ENCODE measurements at places on chromosomes 16 and 17.

- DNase-seq = no peak
These were observed 221.8 kb downstream of the MAP2K4 start for GRCh38 chr17:12242345-12242954.

DNA sequence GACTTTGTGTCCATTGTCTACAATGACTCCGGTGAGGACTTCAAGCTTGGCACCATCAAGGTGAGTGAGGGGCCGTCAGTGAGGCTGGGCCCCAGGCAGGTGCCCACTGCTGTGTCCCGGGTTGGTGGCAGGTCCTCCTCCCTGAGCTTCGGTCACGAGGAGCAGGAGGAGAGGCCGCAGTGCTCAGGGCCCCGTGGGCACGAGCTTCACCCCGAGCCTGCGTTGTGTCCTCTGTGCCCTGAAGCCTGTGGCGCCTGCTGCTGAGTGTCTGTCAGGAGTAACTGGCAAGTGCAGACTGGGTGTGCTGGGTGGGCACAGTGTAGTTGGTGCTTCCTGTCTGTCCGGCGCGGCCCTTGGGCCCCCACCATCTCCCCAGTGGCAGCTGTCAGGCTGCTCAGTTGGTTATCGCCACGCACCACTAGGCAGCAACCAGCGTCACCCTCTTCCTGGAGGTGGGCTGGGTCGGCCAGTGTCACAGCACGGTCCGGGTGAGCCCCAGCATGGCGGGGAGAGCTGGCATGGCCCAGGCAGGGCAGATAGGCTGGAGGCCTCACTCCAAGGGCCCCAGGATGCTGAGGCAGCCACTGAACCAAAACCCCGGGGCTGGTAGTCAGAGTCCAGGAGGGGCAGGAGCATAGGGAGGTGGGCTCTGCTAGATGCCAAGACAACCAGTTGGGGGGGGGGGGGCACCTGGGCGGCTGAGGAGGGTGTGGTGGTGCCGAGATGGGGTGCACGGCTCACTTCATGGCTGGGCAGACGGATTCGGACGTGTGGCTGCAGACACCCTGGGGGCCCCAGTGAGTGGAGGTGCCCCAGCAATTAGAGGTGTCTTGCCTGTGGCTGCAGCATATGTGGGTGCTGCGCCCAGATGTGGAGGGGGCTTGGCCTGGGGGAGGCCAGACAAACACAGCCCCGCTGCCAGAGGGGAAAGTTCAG is 39.3 kb downstream of the TSC2 start:
- no peak for DNase-seq

- DNase-seq = no peak
These were observed 116.3 kb upstream of the TOM1L1 start for GRCh38 chr17:54784305-54784704.

DNA sequence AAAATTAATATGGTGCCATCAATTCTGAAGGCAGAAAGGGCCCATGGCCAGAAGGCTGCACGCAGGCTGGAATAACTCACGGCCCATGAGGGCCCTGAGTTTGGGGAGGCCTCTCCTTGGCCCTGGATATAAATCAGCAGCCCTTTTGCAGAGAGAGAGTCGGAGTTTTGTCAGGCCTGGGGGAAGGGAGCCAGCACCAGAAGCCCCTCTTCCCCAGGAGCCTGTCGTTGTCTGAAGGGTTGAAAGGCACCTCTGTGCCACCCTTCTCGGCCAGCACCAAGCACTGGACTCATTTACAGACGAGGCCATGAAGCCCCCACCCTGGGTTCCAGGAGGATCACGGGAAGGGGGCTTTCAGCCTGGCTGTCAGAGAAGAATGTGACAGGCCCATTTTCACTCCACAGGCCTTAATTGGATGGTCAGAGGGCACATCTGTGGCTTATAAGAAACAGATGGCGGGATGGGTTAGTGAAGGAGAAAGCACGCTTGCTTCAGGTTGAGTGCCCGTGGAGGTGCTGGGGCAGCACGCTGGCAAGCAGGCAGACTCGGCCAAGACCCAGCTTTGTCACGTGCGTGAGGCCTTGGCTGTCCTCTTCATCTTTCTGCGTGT is 140.6 kb downstream of the CLEC16A start:
- DNase-seq = no peak

DNA sequence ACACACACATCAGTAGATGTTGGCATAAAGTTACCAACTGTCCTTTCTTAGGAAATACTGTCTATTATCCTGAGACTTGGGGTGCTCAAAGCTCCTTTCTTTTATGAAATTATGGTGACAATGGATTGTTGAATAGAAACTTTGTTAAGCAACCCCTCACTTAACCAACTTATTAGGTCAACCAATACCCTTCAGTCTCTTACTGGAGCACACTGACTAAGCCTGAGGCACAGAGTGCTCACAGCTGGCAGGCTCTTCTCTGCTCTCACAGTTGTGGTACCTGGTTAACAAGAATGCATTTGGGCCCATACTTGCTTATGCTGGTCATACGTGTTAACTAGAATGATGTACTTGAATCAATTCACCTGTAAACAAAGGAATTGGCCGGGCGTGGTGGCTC is 24.8 kb downstream of the CD300LF start:
- no peak for DNase-seq

- DNase-seq = no peak
These were observed 26.2 kb upstream of the OSGIN1 start for GRCh38 chr16:83926726-83927397.

- no peak for DNase-seq
These were observed 4.1 kb downstream of the ERAL1 start for GRCh38 chr17:28858801-28859355.

DNA sequence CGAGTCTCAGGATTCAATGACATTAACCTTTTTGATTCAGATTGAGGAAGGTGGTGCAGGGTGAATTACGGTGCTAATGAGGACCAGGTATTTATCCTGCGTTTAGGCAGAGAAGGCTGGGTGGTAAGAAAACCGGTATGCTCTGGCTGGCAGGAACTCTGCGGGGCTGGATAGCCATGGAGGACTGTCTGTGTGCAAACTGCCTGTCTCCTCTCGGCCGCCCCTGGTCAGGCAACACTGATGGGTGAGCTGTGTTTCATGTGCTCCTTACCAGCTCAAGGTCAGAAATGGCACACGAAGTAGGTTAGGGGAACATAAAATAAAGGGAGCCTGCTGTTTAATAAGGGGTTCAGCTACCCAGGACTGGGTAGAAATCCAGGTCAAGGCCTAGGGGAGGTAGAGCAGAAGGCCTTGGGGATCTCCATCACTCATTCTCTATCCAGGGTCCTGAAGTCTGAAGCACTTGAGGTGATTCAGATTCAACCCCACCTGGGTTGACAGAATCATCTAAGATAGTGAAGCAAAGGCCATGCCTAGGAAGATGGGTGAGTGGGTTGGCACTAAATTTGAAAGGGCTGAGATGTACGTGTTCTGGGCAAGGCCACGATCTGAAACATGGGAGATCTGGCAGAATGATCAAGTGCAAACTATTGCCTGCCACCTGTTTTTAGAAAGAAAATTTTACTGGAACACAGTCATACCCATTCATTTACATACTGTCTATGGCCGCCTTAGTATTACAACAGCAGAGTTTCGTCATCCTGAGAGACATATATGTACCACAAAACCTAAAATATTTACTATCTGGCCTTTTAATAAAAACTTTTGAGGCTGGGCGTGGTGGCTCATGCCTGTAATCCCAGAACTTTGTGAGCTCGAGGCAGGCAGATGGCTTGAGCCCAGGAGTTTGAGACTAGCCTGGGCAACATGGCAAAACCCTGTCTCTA is 292.5 kb downstream of the XYLT1 start:
- DNase-seq = no peak

GRCh38 chr16:84531671-84532111 is 27.2 kb upstream of the MEAK7 start:
- DNase-seq = no peak

- no peak for DNase-seq
These were observed at the start of gene GJC1 for GRCh38 chr17:44829523-44830358. Gene GJC1, minus strand, starts transcription at chr17:44830287. Its CDS starts 24,470 bp downstream, at chr17:44805817.

DNA sequence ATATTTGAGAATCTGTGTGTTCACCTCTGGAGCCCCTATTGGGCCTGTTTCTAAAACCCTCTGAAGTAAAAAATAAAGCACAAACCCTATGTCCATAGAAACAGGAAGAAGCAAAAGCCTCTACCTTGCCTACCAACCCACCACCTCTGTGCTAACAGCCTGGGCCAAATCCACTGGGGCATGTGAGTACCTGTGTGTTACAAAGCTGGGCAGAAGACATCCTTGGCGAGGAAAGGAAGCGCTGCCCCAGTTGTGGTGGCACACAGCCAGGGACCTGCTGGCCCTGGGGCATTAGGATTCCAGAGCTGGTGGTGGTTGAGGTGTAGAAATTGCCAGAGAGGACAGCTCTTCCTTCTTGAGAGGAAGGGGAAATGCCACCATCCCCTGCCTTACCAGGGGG is 30.0 kb downstream of the MYO18A start:
- no peak for DNase-seq

- no peak for DNase-seq
These were observed 1.1 kb upstream of the ZNF263 start for GRCh38 chr16:3282103-3282729.

- DNase-seq = no peak
These were observed 231.4 kb upstream of the RPL38 start for GRCh38 chr17:73972056-73972455.

DNA sequence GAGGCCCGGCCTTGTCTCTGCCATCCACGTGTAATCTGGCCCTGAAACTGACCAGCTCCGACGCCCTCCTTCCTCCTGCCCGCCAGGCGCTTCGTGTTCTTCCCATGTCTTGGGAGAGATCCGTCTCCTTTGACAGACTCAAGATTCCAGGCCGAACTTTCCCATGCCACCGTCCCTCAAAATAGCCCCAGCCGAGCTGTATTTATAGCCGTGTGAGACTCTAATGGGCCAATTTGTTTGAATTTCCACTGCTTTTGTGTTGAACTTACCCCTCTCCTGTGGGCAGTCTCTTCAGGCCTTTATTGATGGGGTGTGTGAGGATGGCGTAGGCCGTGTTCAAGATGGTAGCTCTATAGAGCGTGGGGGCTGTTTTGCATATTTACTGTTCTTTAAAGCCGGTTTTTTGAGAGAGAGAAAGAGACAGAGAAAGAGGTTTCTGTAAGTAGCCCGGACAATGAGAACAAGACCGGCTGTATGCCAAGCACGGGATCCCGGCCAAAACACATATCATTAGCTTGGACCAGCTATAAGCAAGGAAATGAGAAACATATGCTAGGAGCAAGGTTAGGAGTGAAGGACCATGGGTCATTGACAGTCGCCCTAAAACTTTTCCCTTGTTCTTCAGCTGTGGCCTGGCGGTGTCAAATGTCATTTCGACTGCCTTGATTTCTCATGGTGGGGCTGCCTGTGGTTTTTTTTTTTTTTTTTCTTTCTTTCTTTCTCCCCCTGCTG is 124.5 kb upstream of the ZFHX3 start:
- peak; percentile 93 for DNase-seq

DNA sequence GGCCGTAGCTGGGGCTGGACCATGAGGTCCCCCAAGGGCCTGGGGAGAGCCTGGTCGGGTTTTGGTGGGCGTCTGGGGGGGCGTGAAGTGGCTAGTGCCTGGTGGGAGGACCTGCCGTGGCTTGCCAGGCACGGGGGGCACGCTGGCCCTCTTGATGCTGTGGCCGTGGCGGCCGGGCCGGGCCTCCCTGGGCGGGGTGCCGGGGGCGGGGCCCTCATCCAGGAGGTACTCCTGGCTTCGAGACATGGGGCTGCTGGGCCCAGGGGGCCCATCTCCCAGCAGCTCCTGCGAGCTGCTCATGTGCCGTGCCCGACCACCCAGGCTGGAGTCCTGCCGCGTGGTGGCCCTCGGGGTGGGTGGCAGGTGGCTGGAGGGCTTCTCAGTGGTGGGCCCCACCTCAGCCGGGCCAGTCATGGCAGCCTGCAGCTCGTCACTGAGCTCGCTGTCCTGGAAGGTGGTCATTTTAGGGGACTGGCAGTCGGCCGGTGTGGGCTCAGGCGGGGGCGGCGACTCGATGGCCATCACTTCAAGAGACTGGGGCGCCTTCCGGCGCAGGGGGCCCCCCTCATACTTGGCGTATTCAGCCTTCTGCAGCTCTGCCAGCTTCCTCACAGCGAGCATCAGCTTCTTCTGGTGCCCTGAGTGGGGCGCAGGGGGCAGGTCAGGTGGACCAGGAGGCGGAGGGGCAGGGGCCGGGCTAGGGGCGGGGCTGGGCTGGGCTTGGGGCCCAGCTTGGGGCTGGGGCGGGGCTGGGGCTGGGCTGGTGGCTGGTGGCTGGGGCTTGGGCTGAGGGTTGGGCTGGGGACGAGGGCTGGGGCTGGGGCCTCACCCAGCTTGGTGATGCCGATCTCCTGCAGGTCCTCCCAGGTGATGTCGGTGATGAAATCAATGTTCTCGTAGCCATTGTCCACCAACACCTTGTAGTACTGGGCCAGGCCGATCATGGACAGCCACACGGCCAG is 15.2 kb downstream of the CASKIN1 start:
- DNase-seq = no peak

- DNase-seq = no peak
These were observed 11.6 kb upstream of the LYRM9 start for GRCh38 chr17:27904534-27905446.

- DNase-seq = no peak
These were observed 116.2 kb downstream of the AATF start for GRCh38 chr17:37064956-37065355.

- DNase-seq = peak; percentile 85
These were observed 173.0 kb downstream of the FOXL1 start for GRCh38 chr16:86751076-86752030.

- no peak for DNase-seq
These were observed 20.1 kb upstream of the CCL5 start for GRCh38 chr17:35900280-35900679.

DNA sequence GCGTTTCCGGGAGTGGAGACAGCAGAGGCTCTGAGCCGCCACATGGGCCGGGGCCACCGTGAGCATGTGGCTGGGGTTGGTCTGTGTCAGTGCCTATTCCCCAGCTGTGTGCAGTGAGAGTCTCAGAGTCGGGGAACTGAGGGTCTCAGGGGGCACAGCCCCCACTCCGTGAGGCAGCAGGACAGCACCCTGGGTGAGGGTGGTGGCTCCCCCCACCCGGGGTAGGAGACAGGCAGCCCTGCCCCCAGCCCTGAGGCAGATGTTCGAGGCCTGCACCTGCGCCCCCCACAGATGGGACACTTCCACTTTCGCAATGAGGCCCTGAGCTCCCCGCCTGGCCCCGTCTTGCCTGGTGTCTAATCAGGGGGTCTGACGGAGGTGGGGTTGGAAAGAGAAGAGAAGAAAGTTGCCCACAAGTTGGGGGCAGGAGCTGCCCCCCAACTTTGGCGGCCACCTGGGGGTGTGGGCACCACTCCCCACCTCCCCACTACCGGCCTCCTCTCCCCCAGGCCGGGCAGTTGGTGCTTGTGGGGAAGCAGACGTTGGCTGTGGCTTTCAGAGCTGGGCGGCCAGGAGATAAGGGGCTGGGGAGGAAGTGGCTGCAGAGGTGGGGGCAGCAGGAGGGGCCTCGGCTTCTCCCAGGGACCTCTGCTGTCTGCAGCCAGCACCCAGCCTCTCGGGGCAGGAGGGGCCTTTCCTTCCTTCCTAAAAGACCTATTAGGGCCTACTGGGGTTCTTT is 1.8 kb upstream of the CBFA2T3 start:
- DNase-seq = no peak

- no peak for DNase-seq
These were observed 10.0 kb downstream of the RGS11 start for GRCh38 chr16:265711-266110.

- no peak for DNase-seq
These were observed 656 bp upstream of the PRR29 start for GRCh38 chr17:63997341-63998048.
